ENCODE measurements at places on chromosomes 12 and 14.

GRCh38 chr14:63288853-63289252 is 29.9 kb downstream of the GPHB5 start:
- no peak for DNase-seq

- no peak for DNase-seq
Measured at GRCh38 chr12:69136931-69137613, 102.3 kb upstream of the CPSF6 start.

GRCh38 chr12:79006306-79006705 is 141.7 kb downstream of the SYT1 start:
- no peak for DNase-seq

GRCh38 chr12:6699259-6699988 is 1.2 kb downstream of the PIANP start:
- DNase-seq, result no peak

GRCh38 chr12:59736359-59736758 is 140.5 kb downstream of the SLC16A7 start:
- no peak for DNase-seq

DNA sequence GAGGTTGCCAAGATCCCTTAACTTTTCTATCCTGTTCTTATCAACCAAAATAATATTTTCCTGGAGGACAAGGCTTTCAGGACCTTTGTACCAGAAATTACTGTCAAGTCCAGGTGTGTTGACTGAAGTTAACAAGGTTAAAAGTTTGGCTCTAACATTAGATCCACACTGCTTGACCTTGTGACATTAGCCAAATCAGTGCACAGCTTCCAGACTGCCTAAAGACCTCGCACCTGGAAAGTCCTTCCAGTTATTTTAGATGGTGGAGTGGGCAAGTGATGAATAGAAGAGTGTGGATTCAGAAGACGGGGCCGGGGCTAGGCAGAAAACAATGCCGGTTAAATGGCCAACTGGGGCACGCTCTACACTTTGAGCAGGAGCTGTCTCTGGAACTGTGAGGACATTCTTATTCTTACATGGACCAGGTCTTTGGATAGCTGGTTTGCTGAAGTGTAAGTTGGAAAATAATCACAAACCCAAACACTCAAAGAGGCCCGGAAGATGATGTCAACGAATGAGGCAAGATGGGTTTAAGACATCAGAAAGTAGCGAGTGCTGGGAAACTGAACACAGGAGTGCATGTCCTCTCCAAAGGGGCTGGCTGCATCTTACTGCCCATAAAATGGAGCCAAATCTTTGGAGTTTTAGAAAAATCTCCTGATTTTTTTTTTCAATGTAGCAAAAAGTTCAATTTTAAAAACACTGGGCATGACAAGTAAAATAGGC is 56.3 kb downstream of the NIN start:
- DNase-seq, result no peak

DNA sequence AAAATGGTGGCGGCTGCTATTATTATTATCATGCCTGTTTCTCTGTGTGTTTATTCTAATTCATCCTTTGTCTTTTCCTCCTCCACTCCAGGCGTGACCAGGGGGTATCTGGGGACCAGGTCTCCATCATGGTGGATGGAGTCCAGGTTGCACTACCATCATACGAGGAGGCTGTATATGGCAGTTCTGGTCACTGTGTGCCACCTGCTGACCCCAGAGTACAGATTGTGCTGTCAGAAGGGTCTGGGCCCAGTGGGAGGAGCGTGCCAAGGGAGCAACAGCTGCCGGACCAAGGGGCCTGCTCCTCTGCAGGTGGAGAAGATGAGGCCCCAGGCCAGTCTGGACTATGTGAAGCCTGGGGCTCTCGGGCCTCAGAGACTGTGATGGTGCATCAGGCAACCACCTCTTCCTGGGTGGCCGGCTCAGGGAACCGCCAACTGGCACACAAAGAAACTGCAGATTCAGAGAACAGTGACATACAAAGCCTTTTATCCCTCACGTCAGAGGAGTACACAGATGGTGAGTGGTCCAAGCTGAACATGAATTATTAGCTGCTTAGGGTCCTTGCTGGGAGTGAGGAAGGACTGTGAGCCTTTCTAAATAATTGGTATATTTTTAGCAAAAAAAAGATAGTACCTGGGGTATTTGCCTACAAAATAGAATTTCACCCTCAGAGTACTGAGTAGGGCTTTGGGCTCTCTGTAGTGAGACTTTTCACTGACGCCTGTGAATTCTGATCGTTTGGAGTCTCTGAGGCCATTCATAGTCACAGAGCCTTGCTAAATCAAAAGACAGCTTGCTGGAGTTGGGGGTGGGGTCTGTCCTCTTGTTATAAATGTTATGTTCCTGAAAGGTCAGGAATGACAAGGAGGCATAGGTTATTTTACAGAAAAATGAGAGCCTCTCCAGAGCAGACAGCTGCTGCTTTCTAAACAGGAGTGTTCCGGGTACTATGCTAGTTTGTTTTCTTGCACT is 58.1 kb upstream of the SRSF5 start:
- DNase-seq, result no peak

- no peak for DNase-seq
Measured at GRCh38 chr14:73025544-73025943, 1.4 kb downstream of the ZFYVE1 start.

DNA sequence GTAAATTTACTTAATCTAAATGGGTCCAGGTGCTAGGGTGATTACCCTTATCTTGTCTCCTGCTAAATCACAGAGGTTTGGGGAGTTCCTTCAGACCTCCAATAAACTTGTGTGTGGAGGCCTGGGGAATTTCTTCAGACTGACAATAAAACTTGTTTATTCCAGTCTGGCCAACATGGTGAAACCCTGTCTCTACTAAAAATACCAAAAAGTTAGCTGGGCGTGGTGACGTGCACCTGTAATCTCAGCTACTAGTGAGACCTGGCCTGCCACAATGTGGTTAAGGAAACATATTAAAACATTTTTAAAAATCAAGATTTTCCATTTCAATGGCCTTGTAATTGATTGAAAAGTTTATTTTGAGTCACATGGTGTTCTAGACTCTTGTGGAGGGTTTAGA is 126.9 kb upstream of the FGD4 start:
- no peak for DNase-seq

DNA sequence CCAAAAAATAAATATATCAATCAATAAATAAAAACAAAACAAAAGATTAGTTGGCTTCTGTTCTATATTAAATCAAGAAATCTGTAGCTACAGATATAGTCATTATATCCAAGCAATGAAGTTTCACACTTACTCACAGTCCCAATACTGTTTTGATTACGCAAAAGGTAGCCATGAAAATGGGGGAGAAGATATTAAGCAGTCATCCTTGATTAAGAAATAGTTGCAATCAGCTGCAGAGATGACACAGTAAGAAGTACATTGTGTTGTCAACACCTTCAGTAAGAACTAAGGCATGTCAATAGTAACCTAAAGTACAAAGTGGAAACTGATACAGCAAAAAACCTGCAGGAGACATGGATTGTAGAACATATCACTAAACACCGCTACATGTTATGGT is 11.0 kb upstream of the RHOJ start:
- no peak for DNase-seq

DNA sequence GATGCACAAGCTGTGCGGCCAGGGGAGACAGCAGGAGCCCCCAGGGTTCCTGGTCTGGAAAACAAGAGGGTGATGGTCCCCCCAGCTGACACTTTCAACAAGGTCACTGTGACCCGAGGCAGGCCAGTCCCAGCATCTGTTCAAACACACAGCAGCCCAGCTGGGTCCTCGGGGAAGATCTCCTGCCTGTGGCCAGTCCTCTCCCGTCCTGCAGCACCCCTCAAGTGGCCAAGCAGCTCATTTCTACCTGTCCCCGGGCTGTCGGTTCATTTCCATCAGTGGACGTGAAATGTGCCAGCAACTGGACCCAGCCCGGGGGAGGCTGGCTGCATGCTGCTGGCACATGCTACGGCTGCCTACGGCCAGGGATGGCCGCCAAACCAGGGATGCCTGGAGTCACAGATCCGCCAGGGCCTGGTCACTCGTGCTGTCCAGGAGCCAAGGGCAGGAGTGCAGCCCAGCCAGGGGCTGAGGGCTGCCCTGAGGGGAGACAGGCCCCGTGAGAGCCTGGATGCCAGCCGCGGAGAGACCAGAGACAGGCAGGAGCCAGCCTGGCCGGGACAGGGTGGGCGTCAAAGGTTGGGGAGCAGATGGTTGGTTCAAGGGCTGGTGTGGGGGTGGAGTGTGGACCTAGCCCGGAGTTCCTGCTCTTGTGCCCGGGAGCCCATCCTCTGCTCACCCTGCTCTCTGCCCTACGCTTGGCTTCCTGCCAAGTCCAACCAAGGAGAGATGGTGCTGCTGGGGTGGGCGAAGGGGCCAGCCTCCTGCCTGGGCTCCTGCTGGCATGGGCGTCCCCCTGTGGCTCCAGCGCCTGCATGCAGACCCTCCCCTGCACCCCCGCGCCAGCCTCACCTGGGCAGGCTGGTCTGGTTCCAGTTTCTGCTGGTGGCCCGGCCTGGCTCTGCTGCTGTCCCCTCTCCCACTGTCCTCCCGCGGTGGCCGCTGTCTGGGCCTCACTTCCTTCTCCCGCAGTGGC is 143.8 kb downstream of the ADGRD1 start:
- no peak for DNase-seq

- no peak for DNase-seq
Measured at GRCh38 chr12:113443030-113443539, 20.9 kb downstream of the SDSL start.

DNA sequence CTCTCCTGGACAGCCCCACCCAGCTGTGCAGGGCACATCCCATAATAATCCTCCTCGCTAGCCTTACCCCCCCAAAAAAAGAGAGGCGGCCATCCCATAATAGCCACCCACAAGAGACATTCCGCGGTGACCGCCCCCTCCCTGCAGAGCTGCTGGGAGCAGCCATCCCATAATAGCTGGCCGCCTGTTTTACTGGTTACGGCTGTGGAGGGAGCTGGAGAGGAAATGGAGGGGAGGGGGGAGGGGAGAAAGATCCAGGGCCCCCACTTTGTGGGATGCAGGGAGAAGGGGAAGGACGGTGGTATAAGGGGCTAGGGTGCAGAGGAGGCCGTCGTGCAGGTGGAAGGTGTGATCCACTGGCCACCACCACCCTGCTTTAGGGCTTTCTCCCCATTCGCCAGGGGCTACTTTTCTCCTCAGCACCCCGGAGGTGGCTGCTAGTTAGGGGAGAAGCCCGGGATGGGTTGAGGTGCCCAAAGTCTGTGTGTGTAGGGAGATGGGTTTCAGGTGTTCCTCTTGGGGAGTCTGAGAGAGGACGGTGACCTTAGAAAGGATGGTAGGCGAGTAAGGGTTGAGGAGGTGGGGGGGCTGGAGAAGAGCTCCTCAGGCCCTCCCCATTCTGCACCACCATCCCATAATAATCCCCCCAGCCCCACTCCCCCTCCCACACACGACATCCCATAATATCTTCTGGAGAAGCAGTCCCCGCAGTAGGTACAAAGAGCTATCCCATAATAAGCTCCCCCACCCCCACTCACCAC is 6.0 kb upstream of the CHD4 start:
- no peak for DNase-seq

- DNase-seq, result no peak
Measured at GRCh38 chr12:70741256-70741655, 104.0 kb upstream of the PTPRB start.

DNA sequence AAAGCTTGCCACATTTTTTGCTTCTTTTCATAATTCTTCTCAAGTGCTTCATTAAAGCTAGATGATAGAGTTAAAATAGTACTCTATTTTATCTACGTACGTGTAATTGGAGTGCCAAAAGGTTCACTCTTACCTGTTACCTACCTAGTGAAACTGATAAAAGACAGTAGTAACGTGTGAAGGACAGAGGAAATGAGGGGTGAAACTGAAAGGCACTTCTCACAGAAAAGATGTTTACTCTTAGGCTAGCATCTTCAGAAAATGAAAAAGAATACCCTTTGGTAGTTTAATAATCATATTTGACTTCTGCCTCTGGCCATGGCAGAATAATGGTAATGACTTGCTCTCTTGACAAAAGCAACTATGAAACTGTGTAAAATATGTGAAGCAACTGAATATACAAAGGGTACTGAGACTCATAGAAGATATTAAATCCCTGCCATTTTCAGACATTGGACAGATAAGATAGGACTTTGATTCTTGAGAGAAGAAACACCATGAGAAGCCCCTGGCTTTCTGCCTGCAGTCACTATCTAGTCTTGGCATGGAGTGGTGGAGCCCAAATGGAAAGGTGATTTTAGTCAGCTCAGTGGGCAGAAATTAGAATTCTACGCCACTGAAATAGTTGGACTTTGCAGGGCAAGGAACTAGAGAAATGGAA is 6.3 kb upstream of the EVL start:
- no peak for DNase-seq

GRCh38 chr14:71487449-71487848 is 444.8 kb upstream of the RGS6 start:
- no peak for DNase-seq

- no peak for DNase-seq
Measured at GRCh38 chr14:87405563-87405962, 587.4 kb downstream of the GALC start.

- no peak for DNase-seq
Measured at GRCh38 chr14:87686746-87687145, 306.2 kb downstream of the GALC start.

DNA sequence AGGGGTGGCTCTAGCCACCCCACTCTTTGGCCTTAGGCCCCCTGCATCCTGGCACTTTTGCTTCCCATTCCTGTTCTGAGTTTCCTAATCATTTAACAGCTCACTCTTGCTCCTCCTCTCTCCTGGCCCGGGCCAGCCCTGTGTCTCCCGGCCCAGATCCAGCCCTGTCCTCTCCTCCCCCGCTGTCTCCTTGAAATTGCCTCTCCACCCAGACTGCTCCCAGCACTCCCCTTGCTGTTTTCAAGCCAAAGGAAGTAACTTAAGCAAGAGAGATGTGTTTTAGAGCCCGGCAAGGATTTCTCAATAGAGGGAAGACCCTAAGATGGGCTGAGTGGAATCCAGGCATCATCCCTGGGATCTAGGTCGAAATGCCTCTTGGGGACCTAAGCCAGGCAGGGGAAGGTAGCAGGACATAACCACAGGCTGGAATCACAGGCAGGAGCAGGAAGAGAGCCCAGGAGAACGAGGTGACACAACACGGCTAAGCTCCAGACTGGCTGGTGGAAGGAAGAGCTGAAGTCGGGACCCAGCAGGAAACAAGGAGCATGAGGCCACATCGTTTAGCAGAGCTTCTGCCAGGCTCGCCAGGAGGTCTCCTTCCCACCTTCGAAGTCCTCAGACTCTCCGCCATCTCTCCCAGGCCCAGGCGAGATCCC is 2.0 kb upstream of the LRP1-AS start:
- DNase-seq, result no peak

DNA sequence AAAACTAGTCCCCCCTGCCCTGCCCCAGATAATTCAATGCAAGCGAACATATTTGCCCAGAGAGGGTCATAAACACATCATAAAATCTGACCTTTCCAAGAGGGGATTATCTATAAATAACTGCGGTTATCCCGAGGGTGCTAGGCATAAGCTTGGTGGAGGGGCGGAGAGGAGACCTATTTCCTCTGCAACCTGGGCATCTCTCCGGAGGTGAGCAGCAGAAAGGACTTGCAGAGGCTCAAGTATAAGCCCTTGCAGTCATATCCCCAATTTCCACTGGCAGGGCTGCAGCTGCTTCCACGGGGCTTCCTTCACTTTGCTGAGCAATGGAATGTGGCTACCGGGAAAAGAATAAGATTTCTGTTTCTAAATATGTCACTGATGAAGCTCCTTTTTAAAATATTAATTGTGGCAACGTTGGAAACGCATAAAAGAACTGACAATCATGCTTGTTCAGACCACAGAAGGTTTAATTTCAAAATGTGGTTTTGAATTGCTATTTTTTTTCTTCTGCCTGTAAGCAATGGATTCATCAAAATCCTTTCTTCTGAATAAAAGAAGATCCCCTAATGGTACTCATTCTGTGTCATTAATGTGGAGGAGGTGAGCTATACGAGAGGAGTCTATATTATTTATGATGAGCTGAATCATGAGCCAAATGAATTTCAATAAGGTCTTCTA is 268.9 kb upstream of the ATP2B1 start:
- DNase-seq, result no peak

GRCh38 chr14:74637178-74637550 is 25.1 kb upstream of the LTBP2 start:
- DNase-seq, result no peak
